ENCODE measurements at places on chromosomes 7 and 10.

DNA sequence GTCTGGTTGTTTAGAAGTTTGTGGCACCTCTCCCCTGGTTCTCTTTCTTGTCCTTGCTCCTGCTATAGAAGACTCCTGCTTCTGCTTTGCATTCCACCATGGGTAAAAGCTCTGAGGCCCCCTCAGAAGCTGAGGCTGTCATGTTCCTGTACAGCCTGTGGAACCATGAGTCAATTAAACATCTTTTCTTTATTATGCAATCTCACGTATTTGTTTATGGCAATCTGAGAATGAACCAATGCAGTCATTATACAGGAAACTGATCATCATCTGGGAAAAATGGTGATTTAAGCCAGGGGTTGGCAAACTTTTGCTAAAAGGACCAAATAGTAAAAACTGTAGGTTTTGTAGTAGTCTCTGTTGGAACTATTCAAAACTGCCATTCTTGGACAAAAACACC, 175.4 kb downstream of the CSTF2T start:
- DNase-seq: no peak

GRCh38 chr10:72688208-72688651, 3.7 kb upstream of the MCU start:
- no peak for DNase-seq

GRCh38 chr7:24991353-24991752, 11.4 kb upstream of the OSBPL3 start:
- no peak for DNase-seq

DNA sequence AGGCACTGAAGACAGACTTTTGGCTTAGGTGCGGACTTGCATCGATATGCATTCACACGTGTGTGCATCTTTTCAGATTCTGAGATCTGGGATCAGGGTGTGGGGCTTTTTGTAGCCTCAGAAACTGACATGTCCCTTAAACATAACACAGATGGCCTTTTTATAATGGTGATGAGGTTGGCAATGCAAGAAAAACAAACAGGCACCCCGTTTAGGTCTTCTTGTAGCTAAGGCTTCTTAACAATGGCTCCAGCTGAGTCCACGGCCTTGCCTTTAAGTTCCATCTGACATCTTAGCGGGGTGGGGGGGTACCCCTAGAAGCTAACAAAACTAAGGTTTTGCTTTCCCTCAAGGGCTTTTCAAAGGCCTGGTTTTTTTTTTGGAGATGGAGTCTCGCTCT, 146.3 kb downstream of the PRPF18 start:
- DNase-seq: no peak

DNA sequence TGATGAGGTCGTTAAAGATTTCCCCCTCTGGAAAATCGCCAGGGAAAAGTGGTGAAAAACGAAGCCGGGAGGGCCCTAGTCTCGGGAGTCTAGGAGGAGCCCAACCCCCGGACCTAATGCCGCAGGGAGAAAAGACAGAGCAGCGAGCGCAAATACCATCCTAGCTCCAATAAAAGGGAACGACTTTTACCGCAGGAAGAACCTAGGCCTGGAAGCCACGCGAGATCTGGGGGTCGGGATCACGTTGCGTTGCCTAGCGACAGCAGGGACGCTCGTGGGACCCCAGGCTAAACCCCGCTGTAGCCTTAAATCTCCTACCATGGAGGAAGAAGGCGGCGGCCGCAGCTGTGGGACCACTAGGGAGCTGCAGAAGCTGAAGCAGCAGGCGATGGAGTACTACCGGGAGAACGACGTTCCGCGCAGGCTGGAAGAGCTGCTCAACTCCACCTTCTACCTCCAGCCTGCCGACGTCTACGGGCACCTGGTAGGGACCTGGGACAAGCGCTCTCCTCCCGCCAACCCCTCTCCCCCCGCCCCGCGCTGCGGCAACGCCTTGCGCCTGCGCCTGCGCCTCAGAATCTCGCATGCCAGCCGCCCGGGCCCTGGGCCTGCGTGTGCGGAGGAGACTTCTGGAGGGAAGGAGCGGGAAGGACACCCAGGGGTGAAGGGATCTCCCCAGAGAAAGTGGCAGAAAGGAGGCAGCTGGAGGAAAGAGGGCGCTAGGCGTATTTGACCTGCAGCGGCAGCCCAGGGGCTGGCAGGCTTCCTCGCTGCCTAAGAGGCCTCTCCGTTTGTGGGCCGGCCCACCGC, at the start of gene ENO4:
TSS of gene ENO4 (plus strand) at position 252 of the 810 bp plus-strand sequence. CDS start at position 320, 68 bp downstream.
- peak; percentile 38 for DNase-seq

DNA sequence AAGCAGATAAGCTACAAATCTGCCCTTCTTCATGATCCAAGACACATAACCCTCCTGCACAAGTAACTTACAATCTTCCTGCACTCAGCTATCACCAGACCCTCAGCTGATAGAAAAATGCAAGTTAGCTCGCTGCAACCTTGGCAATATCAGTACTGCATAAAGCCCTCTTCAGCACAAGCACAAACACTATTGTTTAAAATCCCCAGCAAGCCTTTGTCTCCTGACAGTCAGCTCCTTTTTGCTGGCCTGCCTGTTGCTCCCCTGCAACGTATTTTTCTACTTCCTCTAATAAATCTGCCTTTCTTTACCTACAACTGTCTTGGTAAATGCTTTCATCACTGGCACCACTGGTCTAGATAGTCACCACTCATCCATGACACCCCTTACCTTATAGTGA, 59.8 kb downstream of the BAMBI start:
- DNase-seq: no peak

- DNase-seq: peak; percentile 21
These were observed 1.2 kb upstream of the NAMPT start for GRCh38 chr7:106285855-106286492.
